ENCODE measurements at places on chromosomes 13 and 19.

- no peak for DNase-seq
Observed at GRCh38 chr13:44271915-44272341, 101.7 kb upstream of the SERP2 start.

DNA sequence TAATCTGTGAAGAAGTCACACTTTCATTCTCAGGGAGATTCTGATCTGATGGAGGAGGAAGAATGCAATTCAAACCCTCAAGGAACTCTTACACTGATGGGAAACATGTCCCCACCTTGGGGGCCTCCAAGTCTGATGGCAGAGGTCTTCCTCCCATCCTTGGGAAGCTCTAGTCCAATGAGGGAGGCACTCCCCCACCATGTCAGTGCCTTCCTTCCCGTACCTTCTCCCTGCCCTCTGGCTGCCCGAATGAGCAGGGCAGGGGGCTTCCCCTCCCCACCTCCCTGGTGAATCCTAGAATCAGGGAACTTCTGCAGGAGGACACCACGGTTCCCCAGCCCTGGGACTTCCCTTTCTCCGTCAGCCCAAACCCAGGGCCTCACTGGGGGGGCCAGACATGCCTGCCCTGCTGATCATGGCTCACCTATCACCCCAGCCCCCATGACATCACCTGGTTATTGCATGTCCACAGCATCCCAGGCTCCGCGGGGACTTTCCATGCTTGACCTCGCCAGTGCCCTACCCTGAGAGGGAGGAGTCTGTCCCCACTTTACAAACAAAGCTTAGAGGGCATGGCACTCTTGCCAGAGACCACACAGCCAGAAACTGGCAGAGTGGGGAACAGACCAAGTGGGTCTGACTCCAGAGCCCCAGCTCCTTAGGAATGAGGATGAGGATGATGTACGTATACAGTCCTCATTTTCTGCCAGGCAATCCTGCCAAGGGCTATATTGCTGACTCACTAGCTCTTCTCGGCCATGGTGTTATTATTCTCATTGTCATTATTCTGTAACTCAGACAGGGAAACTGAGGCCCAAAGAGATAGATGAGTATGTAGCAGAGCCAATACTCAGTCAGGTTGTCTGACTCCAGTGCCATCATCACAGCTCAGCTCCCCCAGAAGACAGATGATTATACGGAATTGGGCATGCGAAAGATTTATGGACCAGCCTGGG is 9.6 kb upstream of the BCL3 start:
- DNase-seq, result no peak

DNA sequence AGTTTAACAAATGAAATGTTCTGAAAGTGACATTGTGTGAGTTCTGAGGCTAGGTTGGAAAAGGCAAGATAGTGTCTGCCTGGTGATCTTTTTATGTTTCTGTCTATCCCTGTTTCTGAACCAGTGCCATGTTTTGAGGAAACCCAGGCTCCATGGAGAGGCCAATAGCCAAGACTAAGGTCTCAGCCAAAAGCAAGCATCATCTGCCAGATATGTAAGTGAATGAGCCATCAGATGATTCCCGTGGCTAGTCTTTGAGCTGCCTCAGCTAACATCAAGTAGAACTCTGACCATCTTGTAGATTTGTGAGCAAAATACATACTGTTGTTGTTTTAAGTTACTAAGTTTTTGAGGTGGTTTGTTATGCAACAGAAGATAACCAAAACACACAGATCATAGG is 19.6 kb upstream of the CCNA1 start:
- DNase-seq, result no peak

DNA sequence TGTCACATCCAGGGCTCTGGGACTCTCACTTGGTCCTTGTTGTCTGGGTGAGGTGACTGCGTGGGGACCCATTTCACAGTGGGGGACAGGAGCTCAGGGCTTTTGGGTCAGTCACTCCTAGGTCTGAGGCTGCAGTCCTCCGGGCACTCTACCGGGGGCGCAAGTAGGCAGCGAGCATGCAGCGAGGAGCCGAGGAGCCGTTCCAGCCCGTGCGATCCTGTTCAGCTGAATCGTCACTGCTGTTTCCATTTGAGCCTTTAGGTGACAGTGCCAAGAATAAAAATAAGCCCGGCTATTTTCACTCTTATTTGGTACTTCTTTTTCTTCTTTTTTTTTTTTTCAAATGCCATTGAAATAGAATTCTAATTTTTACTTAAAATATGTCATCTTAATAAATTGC is 126.5 kb downstream of the ZNF536 start:
- no peak for DNase-seq

GRCh38 chr13:95754069-95754468 is 77.1 kb downstream of the DNAJC3 start:
- no peak for DNase-seq

- no peak for DNase-seq
Observed at GRCh38 chr13:80151016-80151415, 189.9 kb downstream of the SPRY2 start.

DNA sequence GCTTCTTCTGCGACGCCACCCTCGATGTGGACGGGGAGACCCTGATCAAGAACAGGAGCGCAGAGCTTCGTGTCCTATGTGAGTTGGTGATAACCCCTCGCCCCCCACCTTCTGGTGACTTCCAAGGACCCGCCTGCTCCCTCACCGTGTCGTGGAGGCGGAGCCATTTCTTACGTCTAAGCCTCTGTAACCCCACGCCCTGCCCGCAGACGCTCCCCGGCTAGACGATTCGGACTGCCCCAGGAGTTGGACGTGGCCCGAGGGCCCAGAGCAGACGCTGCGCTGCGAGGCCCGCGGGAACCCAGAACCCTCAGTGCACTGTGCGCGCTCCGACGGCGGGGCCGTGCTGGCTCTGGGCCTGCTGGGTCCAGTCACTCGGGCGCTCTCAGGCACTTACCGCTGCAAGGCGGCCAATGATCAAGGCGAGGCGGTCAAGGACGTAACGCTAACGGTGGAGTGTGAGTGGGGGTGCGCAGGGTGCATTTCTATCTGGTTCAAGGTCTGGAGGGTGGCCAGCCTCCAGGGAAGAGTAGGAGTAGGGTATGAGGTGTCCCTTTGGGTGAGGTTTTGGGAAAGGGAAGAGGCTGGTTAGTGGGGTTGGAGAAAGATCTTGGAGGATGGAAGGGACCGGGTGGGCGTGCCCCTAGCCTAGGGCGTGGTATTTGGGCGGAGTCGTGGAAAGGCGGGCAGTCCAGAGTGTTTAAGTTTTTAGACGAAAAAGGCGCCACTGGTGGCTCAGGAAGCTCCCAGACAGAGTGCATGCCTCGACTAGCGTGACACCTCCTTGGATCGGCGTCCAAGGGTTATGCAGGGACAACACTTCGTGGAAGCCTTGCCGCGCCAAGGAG is 3.3 kb downstream of the ICAM5 start:
- no peak for DNase-seq

GRCh38 chr19:55369653-55370304 is 484 bp downstream of the IL11 start:
- peak; percentile 32 for DNase-seq

DNA sequence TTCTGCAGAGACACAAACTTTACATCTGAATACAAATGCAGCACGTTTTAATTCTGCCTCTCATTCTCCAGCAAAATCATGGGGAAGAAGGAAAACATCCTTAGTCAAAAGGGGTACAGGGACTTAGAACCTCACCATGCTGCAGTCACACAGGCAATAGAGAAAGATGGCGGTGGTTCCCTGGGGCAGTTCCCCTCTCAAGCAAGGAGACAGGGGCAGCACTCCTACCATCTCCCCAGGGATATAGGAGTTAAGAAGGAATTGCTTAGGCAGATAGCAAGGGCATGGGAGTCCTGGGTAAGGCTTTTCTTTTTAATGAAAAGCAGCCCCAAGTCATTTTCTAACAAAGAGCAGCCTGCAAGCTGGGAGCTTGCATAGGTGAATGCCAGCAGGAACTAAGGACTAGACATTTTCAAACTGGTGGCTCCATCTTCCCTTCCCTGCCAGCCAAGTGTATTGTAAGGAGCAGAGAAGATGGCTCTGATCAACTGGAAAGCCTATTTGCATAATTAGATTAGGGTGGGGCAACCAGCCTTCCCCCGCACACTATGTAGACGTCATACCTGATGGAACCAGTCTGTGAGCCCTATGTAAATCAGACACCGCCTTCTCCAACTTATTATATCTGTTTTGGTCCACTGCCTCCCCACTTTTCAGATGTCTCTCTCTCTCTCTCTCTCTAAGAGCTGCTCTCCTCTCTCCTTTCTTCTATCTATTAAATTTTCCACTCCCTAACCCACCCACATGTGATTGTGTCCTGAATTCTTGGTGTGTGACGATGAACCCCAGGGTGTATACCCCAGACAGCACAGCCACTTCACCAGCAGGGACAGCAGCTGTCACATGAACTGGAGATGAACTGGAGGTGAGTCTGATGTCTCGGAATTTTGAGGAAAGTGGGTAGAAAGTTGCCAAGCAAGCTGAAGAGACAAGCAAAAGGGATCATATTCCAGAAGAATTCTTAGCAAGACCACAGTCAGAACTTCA is 514.5 kb downstream of the IRS2 start:
- DNase-seq, result no peak

DNA sequence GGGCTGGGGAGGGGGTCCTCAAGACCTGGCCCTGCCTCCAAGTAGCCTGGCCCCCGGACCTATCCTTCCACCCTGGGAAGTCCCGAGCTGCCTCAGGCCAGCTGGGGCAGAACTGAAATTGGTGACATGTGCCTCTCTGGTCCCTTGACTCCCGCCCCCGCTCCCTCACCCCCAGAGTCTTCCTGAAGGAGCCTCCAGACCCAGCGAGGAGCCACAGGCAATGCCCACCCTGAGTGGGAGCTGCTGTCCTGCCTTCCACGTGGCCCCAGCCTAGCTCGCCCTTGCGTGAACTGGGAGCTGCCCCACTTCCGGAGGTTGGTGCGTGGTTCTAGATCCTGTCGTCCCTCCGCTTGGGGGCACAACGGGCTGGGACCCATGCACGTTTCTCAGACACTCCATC is 34.6 kb downstream of the CEBPA start:
- no peak for DNase-seq

All from activated CD4-positive, alpha-beta T cell treated with anti-CD3 and anti-CD28 coated beads for 4 hours (primary cell).